ENCODE measurements at places on chromosomes 2 and 18. TPM values are rescaled to one million over a fixed set of nuclear protein-coding genes. Genes with fewer than 3 reads are reported as not detected.

- no peaks in the 10 kb centered on the region for H3K4me1 ChIP-seq
- no peak overlapping the region for H3K4me3 ChIP-seq
- DNase-seq, result no peak
- H3K27ac ChIP-seq, result no peak overlapping the region
Observed at GRCh38 chr2:222811828-222812227, 49.0 kb upstream of the ACSL3 start.

GRCh38 chr18:46416706-46417638 lies 240.0 kb downstream of the LOXHD1 start:
- H3K4me3 ChIP-seq, result no peak overlapping the region
- H3K4me1 ChIP-seq, result no peaks in the 10 kb centered on the region
- peaks cover 5% of the 10 kb centered on the region for H3K27me3 ChIP-seq

- H3K4me3 ChIP-seq, result peak overlapping the region; percentile 69
- no peak overlapping the region for H3K27ac ChIP-seq
- no peaks in the 10 kb centered on the region for H3K36me3 ChIP-seq
- 0 out of 2 replicates have a peak, but pooled peaks cover 4% of the 10 kb centered on the region for H3K4me1 ChIP-seq
- peak; percentile 82 for DNase-seq
Observed at GRCh38 chr2:45014016-45014702, 4.9 kb upstream of the SIX2 start.

DNA sequence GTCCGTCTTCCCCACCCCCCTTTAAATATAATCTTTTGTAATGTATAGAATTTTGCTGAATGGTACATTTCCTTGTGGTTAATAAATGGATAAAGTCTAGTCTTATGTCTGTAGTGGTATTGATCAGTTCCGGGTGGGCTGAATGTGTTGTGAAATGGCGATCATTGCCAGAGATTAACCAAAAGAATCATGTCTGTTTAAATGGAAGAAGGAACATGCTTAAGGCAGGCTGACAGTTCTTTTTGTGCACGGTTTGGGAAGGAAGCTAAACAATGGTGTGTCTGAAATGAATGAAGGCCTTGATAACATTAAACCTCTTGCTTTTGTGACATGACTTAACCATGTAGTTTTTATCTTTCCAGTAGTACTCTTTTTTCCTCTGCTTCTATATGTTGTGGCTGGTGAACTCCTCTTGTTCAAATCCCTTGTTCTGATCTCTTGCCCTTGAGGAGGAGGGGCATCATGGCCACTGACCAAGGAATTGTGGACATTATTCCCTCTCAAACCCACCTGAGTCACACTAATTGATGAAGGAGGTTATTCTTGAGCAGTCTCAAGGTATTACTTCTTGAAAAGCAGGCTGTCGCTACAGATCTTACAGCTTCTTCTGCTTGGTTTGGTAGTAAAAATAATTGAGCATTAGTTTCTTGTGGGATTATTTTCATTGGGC lies 1.7 kb downstream of the ACVR2A start:
- H3K27ac ChIP-seq, result no peak overlapping the region
- peaks cover 25% of the 10 kb centered on the region for H3K4me1 ChIP-seq
- no peaks in the 10 kb centered on the region for H3K27me3 ChIP-seq
- no peaks in the 10 kb centered on the region for H3K36me3 ChIP-seq
- DNase-seq, result peak; percentile 36

- no peak overlapping the region for H3K4me3 ChIP-seq
- H3K27me3 ChIP-seq, result no peaks in the 10 kb centered on the region
- H3K36me3 ChIP-seq, result no peaks in the 10 kb centered on the region
- DNase-seq, result no peak
Observed at GRCh38 chr2:105917226-105917625, 172.5 kb downstream of the NCK2 start.

DNA sequence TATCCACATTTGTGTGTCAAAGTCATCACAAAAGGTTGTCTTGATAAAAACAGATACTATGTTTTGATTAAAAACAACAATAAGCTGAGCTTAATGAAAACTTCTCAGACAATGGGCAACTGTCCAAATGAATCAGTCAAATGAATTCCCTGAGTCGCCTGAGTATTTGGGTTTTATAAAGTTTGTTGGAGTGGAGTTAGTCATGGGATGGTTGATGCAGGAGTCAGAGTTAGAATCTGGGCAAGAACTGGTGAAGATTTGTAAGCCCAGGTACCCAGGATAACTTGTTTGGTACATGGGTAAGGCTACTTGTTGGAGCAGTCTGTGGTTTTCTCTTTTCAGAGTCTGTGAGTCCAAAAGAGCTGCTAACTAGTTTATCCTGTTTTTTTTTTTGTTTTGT lies 34.4 kb upstream of the RAPGEF4 start:
- no peaks in the 10 kb centered on the region for H3K27me3 ChIP-seq
- peaks cover 43% of the 10 kb centered on the region for H3K4me1 ChIP-seq
- no peaks in the 10 kb centered on the region for H3K36me3 ChIP-seq

Gene DYNAP
- total RNA-seq, result not detected

Gene CD8B2
- total RNA-seq, result not detected

Gene SLC30A3
- not detected for total RNA-seq

Gene PID1
- total RNA-seq, result 4.9 TPM
